Right atrium auricular region (tissue), 2 donors: ENCODE measurements at places on chromosomes 4 and X.

GRCh38 chrX:13078739-13079444 lies 34.5 kb upstream of the FAM9C start:
- peak; percentile 65 for DNase-seq

DNA sequence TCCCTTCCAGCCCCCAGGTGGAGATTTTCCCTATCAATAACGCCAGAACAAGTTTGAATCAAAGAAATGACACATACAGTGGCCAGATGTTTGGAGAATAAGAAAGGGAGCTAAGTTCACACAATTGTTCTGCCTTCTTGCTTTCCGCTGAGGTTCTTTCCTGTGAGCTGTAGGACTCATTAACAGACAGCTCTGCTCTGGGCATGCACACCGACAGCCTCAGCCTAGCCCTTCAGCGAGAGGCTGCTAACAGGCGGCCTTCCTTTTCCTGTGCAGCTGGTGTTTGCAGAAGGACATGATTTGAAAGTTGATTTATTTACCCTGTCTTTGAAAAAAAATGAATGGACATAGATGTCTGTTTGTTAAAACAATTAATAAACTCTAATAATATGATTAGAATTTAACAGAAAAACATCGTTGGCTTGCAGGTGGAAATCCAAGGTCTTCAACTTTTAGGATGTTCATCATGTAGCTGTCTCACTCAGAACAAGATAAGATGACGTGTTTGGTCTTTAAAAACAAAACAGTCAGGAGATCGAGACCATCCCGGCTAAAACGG lies 183.3 kb downstream of the KDR start:
- DNase-seq, result no peak

- DNase-seq, result no peak
Observed at GRCh38 chr4:155811083-155811482, 52.3 kb downstream of the GUCY1B1 start.

DNA sequence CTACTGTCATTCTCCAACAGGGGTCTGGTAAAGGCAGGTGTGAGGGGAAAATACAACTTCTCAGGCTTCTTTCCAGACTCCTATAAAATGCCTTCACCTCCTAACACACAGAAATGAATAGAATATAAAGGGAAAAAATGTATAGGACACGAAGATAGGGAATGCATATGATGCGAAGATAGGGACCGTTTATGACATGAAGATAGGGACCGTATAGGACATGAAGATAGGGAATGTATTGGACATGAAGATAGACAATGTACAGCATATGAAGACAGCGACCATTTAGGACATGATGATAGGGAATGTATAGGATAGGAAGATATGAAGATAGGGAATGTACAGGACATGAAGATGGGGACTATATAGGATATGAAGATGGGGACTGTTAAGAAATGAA lies 10.5 kb downstream of the IRF2 start:
- no peak for DNase-seq

DNA sequence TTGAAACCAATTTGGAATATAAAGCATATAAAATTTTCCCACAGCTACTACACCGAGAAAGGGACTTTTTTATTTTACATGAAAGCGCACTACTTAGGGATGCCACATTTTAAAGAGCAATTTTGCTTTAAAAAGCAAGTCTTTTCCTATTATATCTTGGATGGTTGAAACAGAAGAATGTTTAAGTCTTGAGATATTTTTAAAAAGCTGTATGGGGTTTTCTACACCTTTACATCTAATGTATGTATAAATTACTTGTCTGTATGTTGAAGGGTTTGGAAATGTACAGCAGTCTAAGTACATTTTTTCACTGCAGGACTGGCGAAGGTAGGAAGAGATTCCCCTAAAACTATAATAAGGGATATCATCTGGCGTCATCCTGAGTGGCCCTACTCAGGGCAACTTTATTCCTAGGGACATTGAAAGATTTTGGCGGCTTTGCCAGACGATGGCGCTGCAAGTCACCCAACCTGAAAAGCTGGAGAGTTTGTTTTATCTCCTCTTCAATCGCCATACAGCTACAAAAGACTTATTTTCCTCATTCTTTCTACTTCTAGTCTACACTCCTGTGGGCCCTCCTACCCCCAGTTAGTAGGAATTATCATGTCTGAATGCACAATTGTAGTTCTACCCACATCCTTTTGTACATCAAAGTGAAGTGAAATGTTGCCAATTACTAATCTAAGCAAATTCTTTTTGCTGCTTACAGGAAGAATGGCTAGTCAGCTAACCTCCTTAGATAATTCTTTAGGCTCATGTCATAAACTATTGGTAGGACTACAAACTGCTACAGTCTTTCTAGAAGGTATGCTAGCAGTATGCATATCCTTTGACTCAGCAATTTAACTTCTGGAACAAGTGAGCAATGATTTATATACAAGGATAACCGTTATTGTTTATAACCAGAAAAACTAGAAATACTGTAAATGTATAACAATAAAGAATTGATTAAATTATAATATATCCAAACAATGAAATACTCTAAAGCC lies 782 bp upstream of the NEK1 start:
- peak; percentile 83 for DNase-seq

- DNase-seq, result no peak
Observed at GRCh38 chr4:7985891-7986441, 46.3 kb upstream of the AFAP1 start.

DNA sequence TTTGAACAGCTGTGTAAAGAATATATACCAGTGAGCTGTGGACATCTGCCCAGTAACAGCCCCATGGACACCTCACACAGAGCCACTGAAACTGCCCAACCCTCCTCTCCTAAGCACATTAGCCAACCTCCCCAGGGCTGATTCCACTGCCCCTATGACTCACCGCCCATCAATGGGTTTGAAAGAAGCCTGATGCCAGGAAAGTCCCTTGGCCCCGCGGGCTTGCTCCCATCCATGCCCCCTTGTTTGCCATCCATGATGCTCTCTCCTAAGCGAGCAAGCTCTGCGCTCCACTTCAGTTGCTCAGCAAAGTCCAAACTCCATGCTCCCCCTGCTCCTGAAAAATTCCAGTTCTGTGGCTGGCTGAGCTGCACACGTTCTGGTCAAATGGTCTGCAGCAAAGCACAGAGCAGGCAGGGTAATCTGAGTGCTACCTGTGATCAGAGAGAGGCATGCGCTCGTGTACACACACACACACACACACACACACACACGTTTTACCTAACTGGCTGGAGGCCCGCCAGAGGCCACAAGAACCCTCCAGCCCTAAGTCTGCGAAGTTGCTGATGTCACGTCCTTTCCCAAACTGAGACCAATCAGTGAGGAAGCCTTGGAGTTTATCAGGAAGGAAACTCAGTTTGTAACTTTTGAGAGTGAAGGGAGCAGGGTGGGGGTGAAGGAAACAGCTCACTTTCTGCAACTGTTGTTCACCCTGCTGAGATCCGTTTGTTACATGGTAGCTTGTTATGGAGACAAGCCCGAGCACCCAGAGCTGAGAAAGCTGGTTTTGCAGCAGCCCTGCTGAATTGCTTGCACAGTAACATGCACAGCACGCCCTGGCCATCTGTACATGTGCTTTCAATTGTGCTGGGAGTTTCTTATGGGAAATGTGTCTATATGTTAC lies at the start of gene ASB9:
Gene ASB9, minus strand, starts transcription at position 466 of the 904 bp plus-strand sequence. Its CDS starts 209 bp downstream, at position 257.
- DNase-seq, result no peak

GRCh38 chr4:109113521-109113920 lies 188.9 kb downstream of the COL25A1 start:
- no peak for DNase-seq

- DNase-seq, result no peak
Observed at GRCh38 chrX:66030505-66031317, 9.2 kb downstream of the VSIG4 start.

DNA sequence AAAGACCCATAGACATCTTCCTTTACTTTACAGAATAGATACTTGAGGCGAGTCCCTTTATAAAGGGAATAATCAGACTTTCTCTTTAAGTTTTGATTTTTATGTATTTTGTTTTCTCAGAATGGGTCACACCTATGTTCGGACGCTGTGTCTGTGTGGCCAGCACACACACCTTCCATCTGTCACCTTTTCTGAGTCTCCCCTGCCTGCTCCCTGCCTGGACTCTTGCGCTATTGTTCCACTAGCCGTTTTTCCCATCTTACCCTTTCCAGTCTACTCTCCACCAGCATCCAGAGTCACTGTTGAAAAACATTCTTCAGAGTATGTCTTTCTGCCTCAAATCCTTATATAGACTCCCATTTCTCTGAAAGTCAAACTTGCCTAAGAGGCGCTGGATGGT lies 236.1 kb downstream of the MAML3 start:
- DNase-seq, result no peak

DNA sequence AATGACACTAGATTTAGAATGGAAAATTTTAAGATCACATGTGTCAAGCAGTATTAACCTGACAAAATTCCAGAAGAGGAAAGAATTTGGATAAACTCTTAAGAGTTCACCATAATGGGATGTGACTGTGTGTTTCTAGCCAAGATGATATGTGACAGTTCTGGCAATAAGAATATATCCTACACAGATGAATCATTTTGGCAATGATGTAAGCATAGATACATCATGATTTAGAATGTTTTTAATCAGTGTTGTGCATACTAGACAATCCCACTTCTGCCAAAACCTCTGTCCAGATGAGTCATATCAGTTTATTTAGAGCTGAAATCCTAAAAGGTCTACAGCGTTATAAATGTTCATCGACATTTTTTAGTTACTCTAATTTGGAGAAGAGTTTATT lies 48.8 kb downstream of the PTCHD1 start:
- no peak for DNase-seq

GRCh38 chr4:183408796-183409195 lies 35.6 kb upstream of the CDKN2AIP start:
- no peak for DNase-seq

DNA sequence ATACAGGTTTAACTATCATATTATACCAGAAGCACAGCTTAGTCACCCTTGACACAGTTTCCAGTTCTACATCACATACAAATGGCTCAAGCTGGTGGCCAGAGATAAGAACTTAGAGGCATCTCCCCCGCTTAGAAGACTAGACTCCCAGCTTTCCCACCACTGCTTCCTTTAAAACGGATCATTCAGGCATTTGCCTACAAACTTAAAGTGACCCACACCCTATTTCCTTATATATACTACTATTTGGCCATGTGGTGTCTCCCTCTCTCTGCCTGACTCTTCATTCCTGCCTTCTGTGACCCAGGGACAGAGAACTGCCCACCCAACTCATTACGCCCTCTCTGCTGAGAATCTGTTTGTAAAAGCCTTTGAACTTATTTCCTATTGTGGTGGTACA lies 781.2 kb upstream of the DIAPH2 start:
- no peak for DNase-seq

GRCh38 chrX:41236629-41237028 lies 97.3 kb upstream of the DDX3X start:
- DNase-seq, result no peak

- no peak for DNase-seq
Observed at GRCh38 chr4:8647626-8648025, 55.1 kb downstream of the CPZ start.

GRCh38 chr4:33725861-33726260 lies 2518.5 kb downstream of the ARAP2 start:
- DNase-seq, result no peak

GRCh38 chr4:182337366-182337765 lies 94.2 kb downstream of the TENM3 start:
- DNase-seq, result no peak

GRCh38 chr4:186820391-186820891 lies 96.8 kb upstream of the FAT1 start:
- no peak for DNase-seq

DNA sequence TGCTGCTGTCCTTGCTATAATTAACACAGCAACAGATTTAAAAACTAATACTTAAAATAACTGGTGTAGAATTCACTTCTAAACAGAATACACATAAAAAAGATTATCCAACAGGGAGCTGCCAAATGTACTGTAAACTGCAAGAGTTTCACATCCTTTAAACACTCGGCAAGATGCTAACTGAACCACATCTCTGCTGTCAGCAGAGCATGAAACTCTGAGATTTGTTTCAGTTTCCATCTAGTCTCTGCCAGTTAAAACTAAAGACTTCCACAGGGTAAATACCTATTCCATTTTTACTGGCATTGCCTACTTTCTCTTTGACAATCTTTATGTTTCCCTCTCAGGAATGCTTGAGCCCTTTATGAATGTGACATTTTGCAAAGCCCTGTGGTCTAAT lies 127.7 kb downstream of the SLC7A11 start:
- no peak for DNase-seq

GRCh38 chrX:110791071-110791470 lies 4.5 kb downstream of the CHRDL1 start:
- no peak for DNase-seq

GRCh38 chrX:20720954-20721626 lies 454.4 kb upstream of the RPS6KA3 start:
- no peak for DNase-seq

DNA sequence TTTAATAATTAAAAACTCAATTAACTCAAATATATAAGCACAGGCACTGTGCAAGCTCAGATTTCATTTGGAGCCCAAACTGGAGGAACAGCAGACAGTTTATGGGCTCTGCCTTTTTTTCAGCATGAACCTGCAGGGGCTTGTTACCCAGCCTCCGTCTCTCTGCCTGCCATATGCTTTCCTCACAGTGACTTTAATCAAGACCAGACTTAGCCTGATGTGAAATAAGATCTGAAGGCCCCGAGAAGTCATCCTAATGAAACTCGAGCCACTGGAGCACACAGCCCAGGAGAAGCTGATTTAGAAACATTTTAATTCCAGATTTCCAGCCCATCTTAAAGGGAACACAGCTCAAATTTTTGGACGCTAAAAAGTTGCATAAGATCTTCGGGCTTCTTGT lies 55.6 kb downstream of the SPATA18 start:
- DNase-seq, result no peak

DNA sequence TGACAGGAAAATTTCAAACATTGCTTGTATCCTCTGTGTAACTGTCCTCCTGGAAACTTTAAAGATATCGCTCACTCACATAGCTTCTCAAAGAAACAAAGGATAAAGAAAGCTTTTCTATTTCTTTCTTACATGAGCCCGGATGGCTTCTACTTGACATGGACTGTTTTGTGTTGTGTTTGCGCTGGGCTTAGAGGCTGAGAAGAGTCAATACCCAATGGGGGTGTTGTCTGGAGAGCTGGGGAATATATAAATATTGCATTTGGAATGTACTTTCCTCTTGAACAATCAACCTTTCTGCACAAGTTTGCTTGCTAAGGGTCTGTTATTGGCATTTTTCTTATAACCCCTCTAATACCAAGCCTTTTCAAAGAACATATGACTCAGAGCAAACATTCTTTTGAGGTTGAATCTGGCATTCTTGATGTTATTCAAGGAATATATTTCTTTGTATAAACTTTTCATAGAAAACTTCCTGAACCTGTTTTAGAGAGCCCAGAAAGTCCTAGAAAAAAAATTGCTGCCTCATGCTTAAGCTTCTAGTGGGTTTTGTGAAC lies 331.9 kb downstream of the PACRGL start:
- DNase-seq, result no peak

DNA sequence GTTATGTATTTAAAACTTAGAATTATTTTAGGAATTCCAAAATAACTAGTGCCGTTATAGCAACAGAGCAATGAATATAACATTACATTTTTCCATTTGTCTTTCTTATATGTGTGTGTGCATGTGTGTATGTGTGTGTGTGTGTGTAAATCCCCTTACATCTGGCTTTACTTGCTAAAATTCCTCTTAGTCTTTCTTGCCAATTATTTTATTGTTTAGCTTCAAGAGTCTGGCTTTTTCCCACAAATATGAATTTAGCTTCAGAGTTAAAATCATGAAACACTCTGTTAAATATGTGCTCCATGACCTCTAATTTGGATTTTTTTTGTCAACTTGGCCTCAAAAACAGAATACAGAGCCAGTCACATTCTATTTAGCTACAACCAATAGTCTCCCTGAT lies 18.9 kb downstream of the FGF13 start:
- no peak for DNase-seq

- DNase-seq, result no peak
Observed at GRCh38 chr4:158002173-158002572, 170.7 kb downstream of the GASK1B start.
